ENCODE measurements at places on chromosomes 6 and 20.

GRCh38 chr20:2859330-2860121, 13.8 kb upstream of the PTPRA start:
- no peak for DNase-seq

DNA sequence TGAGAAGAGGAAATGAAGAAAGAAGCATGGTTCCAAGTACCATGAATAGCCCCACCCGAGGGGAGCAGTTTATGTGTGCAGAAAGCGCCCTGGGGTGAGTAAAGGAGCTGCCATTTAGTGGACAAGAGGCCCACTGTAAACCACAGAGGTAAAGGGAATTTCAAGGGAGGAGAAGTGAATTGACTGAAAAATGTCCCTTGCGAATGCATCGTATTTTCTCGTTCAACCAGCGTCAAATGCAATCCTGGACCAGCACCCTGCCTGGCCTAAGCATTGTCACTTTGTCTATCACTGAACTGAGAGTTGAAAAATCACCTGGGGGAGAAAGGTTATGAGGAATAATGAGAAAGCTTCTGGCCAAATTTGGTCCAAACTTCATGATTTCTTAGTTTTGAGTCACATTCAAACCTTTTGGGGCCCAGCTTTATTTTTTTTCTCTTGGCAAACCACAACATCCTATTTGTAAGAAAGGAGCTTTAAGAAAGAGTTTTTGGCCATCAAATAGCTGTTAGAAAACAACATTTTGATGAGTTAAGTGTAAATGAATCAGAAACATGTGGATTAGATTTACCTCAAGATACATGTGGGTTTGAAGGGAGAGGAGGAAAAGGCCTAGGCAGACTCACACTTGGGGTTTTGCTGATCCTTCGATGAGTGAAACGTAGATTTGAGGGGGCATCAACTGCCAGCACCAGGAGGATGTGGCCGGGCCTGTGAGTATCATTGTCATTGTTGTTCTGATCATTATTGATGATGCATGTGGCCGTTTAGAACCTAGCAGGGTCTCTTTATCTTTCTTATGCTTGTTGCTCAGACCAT, 214.0 kb downstream of the CLIC5 start:
- peak; percentile 8 for DNase-seq

- DNase-seq: no peak
These were observed 11.9 kb downstream of the VSTM2L start for GRCh38 chr20:37914672-37915433.

GRCh38 chr6:149385998-149386646, 13.9 kb upstream of the SUMO4 start:
- no peak for DNase-seq

DNA sequence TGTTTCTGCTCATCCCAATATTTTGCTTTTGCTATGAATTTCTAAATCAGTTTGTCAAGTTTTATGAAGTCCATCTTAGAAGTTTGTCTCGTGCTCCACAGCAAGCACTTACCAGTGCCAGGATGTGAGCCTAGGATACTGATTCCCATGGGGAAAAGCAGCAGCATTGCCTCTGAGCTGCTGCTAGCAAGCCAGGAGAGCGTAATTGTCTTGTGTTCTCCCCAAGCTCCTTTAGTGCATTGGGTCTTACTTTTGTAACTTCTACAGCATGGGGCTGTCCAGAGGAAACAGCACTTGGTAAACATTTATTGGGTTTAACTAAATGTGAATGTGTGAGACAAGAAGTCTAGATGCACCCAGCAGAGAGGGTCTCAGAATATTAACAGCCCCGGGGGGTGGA, 76.1 kb downstream of the RNF182 start:
- DNase-seq: no peak

DNA sequence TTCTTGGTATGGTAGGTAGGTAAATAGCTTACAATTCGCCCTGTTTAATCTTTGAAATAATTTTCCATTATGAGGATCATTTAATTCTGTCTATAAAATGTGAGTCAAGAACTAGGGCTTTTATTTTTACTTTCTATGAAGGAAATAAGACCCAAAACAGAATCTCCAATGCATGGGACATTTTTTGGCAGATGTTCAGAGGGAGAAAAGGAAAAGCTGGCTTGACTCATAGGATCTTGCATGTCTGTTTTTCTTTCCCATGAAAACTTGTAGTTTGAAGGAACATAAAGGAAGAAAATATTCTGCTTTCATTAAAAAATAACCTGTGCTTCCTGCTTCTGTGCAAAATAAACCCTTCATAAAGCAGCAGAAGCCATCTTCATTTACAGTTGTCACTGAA, 143.1 kb upstream of the INSM1 start:
- DNase-seq: no peak

DNA sequence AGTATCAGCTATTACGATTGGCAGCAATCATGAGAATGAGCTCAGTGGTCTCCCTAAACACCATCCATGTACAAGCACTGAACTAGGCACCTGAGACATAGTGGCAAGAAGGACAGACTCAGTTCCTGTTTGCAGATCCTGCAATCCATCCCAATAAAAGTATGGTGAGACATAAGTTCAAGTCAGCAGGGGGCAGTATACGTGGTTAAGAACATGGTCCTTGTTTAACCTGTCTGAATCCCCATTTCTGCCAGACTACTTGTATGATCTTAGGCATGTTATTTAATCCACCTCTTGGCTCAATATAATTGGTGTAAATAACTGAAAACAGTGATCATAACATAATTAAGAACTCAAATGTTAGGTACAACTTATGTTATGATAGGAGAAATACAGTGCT, 33.2 kb upstream of the PNISR start:
- DNase-seq: no peak

GRCh38 chr20:56943946-56944945, 315.1 kb downstream of the TFAP2C start:
- DNase-seq: no peak

- DNase-seq: peak; percentile 22
These were observed 972 bp downstream of the RNF8 start for GRCh38 chr6:37354526-37355384.

Measured in GM18507 (cell line).